Ureter (tissue), 1 donor: ENCODE measurements at places on chromosomes 7 and 10.
A peak's percentile ranks its signal among the peaks of the same experiment; 100 is the strongest.

GRCh38 chr7:46004965-46005364, 83.9 kb upstream of the IGFBP3 start:
- DNase-seq = no peak

DNA sequence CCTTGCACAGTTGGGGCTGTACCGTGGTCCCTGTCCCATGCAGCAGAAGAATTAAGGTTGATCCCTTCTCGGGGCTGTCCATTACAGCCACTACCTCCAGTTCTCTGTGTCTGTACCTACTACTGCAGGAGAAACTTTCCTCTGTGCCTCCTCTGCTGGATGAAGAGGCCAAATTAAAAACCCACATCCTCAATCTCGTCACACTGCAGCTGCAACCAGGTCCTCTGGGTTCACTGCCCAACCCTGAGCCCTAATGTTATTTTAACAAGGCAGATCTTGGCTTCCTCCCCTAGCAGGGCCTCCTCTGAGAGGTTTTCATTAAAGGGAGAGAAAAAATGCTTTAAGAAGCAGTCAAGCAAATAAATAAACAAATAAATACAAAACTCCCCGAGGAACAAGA, 66.6 kb downstream of the PLXNA4 start:
- no peak for DNase-seq

DNA sequence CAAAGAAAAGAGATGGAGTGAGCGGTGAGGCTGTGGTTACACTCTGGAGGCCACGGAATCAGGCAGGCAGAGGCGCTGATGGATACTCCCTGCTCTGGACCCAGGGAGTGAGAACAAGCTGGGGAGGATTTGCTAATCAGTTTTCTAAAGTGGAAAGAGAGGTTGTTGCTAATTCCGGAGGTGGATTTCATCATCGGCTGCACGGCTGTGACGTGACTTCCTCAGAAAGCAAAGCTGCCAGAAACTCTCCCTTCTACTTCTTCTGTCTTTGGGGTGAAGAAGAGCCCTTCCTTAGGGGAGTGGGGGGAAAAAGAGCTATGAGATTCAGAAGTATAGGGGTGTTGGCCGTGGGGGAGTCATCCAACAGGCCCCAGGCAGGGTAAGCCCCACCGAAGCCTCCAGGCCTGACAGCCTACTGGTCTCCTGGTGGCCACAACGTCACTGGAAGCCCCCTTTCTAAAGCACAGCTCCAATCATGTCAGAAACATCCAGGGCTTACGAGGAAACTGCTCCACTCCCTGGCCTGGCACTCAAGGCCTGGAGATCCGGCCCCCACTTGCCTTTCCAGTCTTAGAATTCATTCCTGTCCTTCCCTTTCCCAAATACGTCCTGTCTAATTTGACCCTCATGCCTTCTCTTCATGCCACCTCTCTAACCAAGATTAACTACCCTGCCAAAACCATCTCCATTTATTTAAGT, 114.5 kb downstream of the HIP1 start:
- no peak for DNase-seq

- DNase-seq = peak; percentile 83
Observed at GRCh38 chr10:98467506-98468318, 21.0 kb upstream of the HPS1 start.

GRCh38 chr10:63712717-63713115, 191.5 kb downstream of the REEP3 start:
- DNase-seq = no peak

GRCh38 chr7:34133356-34133982, 228.1 kb downstream of the BMPER start:
- no peak for DNase-seq

DNA sequence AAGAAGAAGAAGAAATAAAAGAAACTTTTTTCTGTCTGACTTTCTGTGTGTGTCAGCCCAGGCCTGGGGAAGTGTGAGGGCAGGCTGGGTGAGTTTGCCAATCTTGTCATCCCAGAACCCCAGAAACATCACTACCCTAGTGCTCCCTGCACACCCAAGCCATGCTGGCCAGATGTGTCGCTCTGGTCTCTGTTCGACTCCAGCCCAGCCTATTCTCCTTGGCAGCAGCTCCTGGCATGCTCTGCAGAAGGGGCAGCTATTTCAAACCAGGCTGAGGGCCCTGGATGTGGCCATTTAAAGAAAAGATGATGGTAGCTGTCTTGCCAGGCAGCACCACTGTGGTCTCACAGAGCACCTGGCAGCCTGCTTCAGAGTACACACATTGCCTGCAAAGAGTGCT, 334.1 kb downstream of the RPS24 start:
- DNase-seq = no peak
